ENCODE measurements at places on chromosomes 5 and 9.
A peak's percentile ranks its signal among the peaks of the same experiment; 100 is the strongest.

DNA sequence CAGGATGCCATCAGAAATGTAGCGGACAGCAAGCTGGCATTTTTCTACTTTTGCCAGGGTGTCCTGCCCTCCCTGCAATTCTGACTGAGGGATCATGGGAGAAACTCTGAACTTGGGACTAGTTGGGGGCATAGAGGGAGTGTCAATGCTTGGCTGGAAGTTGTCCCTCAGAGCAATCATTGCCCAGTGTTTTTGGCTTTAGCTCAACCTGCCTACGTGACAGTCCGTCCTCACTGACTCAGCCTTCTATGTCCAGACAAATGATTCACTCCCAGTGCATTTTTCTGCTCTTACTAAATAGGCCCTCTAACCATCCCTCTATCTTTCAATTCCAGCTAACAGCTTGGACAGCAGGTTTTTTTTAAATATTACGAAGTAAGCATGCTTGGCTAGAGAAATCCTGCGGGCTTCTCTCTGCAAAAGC lies 627.4 kb downstream of the TLR4 start:
- DNase-seq: no peak

DNA sequence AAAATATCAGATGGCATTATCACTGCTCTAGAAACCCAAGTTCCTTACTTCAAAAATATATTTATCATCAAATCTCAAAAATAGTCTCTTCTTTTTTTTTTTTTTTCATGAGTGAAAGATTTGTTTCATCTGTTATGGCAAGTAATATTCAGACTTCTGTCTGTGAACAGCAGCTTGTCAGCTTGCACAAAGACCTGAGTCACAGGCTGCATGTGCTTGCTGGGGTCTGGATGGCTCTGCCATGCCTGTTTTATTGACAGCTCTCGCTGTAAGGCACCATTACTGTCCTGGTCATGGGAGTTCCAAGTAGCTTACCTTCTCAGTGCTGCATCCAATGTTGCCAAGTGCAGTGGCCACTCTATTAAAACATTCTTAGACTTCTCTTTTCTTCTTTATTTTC lies 456.4 kb downstream of the GADD45G start:
- DNase-seq: no peak

DNA sequence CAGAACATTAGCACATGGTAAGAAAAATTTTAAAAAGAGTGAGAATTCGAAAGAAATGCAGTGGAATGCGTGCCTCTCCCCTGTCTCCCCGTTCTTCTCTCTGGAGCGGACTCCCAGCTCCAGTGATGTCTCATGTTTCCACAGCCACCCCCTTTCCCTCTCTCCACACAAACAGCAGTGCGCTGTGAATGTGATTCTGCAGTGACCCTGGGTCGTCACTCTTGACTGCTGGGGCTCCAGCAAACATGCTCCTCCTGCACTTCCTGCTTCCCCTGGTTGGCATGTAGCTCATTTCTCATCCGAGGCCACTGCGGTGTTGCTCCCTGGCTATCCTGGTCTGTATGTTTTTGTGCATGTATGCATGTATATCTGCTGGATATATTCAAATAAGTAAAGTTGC lies 13.3 kb downstream of the PHF2 start:
- DNase-seq: peak; percentile 60

- DNase-seq: no peak
Observed at GRCh38 chr5:179369530-179369884, 24.2 kb upstream of the ADAMTS2 start.

- DNase-seq: no peak
Observed at GRCh38 chr5:16603295-16603694, 13.5 kb downstream of the RETREG1 start.

GRCh38 chr5:129746876-129747275 lies 1.0 kb upstream of the MINAR2 start:
- peak; percentile 26 for DNase-seq

GRCh38 chr5:42960506-42960905 lies 79.6 kb downstream of the ANXA2R start:
- no peak for DNase-seq

DNA sequence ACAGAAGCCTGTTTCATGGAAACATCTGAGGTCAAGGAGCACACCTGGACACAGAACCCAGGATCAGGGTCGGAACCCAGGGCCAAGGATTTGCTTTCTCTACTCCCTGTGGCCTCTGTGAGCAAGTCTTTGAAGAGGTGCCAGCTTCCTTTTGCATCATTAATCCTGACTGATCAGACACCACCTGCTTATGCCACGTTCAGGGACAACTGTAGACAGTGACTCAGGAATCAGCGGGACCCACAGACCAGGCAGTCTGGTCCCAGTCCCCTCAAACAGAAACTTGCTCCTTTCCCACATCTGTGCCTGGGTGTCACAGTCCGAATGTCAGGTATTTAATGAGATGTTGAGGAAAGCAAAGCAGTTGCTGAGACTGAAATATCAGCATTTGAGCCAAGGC lies 154.8 kb downstream of the SGCD start:
- DNase-seq: no peak

DNA sequence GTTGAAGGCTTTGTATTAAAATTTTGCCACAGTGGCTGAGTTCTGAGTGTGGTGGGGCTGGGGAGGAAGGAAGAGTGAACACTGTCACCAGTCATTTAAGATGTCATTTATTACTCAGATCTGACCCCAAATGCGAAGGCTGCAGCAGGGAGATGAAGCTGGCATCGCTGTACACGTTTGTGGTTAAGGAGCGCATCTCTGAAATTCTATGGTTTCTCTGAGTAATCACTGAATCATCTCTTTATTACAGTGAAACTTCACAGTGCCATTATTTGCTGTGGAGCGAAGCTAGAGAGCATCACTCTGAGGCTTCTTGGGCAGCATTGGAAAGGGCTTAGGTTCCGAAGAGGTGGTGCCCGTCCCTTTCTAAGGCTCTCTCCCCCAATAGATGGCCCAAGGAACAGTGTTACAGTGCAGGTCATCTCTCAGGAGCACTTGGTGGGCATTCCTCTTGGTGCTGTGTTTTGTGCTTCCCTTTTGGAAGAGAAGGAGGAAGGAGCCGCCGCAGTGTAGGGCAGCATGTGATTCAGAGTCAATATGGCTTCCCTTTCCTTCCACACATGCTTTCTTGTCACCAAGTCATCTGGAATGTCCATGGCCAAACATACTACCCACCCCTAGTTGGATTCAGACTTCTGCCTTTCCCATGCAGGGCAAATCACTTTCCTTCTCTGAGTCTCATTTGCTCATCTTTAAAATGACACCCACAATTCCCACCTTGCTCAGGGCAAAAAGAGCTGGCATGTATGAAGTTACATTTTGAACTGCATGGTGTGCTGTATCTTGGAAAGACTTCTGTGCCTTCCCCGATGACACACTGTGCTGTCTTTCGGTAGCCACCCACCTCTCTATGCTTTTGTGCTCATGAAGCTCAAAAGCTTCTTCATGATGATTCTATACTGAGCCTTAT lies 9.3 kb upstream of the TEX48 start:
- peak; percentile 89 for DNase-seq

DNA sequence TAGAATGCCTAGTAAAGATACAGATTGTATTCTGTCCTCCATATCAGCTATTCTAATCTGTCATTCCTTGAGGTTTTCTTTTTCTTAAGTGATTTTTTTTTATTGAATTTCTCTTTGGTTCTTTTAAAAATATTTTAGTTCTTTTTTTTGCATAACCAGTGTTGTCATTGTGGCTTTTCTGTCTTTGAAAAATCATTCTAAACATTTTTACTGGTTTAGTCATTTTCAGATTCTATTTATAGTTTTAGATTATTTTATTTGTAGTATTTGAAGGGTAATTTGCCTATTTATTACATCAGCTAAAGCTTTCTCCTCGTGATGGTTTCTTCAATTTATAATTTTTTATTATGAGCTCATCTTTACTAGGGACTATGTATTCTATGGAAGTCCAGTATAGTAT lies 78.1 kb downstream of the NDUFAF2 start:
- DNase-seq: peak; percentile 60

GRCh38 chr5:113581388-113581787 lies 67.9 kb downstream of the YTHDC2 start:
- DNase-seq: no peak

- DNase-seq: no peak
Observed at GRCh38 chr5:119088438-119088837, 17.6 kb downstream of the DMXL1 start.

DNA sequence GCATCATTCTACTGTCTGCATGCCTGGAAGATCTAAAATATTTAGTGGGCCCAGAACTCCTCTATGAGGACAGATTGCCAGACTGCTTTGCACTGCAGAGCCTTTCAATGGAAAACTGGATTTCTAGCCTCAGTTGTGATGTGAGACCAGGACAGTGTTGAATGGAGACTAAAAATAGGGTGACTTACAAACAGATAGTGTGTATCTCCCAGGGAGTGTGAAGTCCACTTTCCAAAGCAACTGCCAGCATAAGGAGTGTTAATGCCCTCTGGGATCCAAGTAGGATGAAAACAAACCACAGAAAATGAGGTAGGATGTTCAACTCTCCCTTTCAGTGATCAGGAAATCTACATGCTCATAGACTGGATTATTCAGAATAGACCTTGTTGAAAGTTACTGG lies 119.5 kb downstream of the GRIA1 start:
- DNase-seq: no peak

DNA sequence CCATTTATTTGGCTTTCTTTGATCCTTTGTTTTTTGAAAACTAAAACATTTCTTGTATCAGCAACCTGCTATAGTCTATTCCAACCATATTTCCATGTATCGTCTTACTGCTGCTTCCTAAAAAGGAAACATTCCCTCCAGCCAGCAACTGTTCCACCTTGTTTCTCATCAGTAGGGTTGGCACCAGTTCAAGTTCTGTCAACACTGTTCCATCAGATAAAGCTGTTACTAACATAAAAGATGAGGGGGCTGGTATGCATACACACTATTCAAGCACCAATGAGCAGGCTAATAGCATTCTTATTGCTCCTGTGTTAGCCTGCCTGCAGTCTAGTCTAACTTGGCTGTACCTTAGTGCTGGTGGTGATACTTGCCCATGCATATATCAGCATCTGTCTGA lies 178.3 kb downstream of the CWC27 start:
- DNase-seq: no peak

DNA sequence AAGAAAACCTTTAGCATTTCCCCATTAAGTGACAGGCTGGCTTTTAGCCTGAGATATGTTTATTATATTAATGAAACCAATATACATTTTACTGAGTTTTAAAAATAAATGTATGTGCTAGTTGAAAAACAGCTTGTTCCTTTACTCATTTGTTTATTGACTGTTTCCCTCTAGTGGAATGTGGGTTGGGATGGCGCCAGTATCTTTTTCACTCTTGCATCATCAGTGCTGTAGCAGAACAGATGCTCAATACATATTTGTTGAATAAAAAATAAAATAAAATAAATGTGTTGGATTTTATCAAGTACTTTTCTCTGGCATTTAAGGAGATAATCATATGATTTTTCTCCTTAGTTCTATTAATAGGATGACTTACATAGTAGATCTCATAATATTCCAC lies 43.0 kb downstream of the FSTL4 start:
- DNase-seq: peak; percentile 70

- no peak for DNase-seq
Observed at GRCh38 chr5:85604786-85605185, 1013.0 kb upstream of the COX7C start.

DNA sequence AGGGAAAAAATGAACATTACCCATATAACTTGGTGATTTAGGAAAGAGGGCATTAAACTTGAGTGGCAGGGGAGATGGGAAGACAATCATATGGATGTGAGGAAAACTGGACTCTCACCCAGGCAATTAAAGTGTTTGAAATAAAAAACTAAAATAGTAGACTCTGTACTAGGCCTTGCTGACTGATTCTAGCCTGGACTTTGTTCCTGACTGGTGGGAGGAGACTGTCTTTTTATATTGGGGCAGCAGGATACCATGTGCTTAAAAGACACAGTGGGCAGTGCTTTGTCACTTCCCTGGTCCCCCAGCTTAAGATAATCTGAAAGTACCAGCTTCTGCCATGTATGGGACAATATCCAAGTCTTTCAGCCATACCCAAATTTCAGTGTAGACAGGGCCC lies 107.0 kb downstream of the ACTL7B start:
- DNase-seq: no peak

GRCh38 chr5:178074266-178074952 lies 38.9 kb upstream of the N4BP3 start:
- no peak for DNase-seq

DNA sequence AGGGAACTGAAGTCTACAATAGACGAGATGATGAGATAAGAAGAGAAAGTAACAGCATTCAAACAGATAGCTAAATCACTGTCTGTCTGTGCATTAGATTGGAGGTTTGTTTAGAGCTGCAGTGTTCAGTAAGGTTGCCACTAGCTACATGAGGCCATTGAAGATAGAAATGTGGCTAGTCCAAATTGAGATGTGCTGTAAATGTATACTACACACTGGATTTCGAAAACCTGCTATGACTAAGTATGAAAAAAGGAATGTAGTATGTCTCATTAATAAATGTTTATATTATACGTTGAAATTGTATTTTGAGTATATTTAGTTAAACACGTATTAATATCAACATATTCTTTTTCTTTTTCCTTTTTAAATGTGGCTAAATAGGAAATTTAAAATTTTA lies 142.1 kb downstream of the XRCC4 start:
- DNase-seq: no peak

GRCh38 chr5:36363101-36363500 lies 61.4 kb upstream of the RANBP3L start:
- DNase-seq: peak; percentile 24

DNA sequence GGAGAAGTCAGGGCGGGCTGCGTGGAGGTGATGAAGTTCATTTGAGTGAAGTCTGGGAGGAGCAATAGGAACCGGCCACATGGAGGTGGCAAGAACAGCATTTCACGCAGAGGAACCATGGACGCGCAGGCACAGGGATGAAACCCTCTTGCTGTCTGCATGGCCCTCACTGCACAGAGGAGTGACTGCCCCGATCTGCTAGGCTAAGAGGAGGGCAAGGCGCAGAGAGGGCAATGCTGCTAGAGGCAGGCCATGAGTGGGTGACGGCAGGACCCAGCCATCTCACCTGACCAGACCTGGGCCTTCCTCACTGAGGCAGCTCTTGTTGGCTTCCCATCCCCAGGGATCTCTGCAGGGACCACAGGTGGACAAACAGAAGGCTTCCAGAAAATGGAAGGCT lies 90.3 kb downstream of the BARX1 start:
- DNase-seq: no peak

- no peak for DNase-seq
Observed at GRCh38 chr5:138720840-138721239, 32.4 kb upstream of the CTNNA1 start.

DNA sequence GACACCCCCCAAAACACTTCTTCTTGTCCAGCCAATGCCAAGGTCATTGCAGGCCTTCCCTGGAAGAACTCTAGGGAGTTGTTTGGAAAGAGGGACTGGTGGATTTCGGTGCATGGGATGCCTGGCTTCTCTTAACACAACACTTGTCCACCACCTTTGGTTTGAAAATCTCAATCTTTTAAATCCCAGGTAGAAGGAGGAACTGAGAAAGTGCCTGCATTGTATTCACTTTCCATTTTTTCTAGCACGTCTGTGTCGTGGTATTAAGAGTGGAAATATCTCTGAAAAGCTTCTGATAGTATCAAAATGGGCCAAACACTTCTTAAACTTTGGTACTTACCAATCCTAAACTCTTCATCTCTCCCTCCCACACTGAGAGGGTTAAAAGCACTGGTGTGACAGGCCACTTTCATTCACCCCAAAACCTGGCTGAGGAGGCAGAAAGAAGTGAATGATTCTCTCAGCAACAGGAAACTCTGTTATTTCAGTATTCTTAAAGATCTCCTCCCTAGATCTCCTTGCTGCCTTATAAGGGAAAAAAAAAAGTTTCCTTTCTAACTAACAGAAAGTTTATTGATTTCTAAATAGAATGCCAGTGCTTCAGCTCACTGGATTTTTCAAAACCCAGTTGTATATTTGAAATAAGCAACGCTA lies 3.9 kb upstream of the NFIB start:
- DNase-seq: no peak
